Hepatic stellate cell (primary cell): ENCODE measurements at places on chromosomes 16 and 17.

GRCh38 chr16:27481282-27481934 lies 68.3 kb downstream of the GTF3C1 start:
- no peak for DNase-seq

DNA sequence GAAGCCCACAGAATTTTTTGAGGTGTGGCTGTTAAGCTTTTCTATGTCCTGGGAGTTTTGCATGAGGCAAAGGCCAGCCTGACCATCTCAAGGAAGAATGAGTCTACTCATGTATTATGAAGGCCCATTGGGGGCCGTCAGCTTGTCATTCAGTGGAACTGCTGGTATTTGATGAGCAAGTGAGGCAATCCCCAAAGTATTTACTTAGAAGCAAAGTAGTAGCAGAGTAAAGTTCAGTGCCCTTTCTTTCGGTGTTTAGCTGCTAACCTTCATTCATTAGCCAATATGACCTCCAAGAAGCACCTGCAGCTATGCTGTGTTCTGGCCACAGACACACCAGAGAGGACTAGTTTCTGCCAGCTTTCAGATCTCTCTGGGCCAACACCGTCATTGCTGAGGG lies 80.2 kb downstream of the RPA1 start:
- DNase-seq = no peak

GRCh38 chr16:11828696-11829095 lies 22.6 kb downstream of the RSL1D1 start:
- DNase-seq = no peak

DNA sequence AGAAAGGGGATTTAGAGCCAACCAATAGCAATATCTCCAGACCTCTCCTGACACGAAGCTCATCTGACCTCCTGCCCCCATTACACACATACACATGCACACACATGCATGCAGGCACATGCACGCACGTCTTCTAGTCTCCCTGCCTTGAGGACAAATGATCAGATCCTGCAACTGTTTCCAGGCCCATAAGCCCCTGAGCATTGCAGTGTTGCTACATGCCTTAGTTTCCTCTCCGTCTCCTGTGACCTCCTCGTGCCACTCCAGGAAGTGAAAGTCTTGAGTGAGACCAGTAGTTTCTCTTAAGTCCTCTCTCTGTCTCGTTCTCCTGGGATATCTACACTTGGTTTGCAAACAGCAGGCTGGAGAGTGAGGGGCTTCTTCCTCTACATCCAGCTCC lies 8.2 kb downstream of the CIITA start:
- DNase-seq = no peak

- DNase-seq = no peak
These were observed 3.0 kb downstream of the KCNJ12 start for GRCh38 chr17:21379080-21379711.
